ENCODE measurements at places on chromosomes 2 and 18.
A peak's percentile ranks its signal among the peaks of the same experiment; 100 is the strongest.

GRCh38 chr2:200170221-200170620, 136.3 kb upstream of the SPATS2L start:
- no peak for DNase-seq

DNA sequence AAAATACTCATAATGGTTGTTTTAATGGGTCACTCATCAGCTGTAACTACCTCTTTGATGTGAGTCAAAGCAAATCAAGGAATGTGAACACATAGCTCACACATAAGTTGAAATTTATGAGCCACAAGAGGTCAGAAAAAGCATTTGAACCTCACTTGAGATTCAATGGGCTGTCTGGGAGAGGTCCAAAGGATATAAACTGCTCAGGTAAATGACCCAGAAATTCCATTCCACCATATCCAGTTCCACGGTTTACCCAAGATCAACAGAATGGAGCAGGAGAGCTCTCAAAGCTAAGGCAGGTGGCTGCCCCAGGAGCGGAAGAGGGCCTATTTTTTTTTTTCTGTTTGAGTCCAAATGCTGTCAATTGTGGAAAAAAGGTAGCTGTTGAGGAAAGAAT, 464.1 kb downstream of the TNS1 start:
- no peak for DNase-seq

DNA sequence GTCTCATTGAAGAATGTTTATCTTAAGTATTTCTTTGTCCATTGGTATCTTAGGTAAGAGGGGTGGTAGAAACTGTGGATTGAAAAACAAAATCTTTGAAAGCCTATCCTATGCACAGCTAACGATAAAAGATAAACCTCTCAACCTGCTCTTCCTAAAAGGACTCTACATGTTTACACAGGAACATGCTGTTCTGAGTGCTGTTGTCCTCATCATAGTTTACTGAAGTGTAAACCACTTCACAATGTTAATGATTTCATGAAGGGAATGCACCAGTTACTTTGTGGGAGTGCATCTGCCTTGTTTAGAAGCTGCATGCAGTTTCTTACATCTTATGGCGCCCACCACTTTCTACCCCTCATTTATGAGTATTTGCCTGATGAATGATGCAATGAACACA, 1.2 kb downstream of the ACMSD start:
- no peak for DNase-seq

GRCh38 chr18:63603772-63604171, 16.6 kb downstream of the SERPINB13 start:
- peak; percentile 7 for DNase-seq

DNA sequence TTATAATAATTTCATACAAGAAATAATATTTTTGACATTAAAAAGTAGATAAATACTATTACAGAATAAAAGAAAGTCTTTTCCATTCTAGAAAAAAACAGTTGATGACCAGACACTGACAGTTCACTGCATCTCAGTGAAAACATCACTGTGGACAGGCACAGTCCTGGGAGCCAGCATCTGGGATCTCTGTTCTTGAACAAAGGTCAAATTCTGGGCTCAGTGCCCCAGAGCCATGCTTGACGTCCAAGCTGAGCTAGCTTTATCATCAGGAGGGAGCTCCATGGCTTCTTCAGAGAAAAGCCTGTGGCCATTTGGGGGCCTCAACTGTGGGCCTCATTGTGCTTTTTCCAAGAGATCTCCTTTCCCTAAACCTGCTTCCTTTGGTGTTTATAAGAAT, 86.1 kb upstream of the SRD5A2 start:
- no peak for DNase-seq

- peak; percentile 14 for DNase-seq
Observed at GRCh38 chr2:100819370-100820272, at the start of gene NPAS2. Gene NPAS2 (plus strand): TSS chr2:100820139. CDS start chr2:100904755, 84,616 bp downstream.

DNA sequence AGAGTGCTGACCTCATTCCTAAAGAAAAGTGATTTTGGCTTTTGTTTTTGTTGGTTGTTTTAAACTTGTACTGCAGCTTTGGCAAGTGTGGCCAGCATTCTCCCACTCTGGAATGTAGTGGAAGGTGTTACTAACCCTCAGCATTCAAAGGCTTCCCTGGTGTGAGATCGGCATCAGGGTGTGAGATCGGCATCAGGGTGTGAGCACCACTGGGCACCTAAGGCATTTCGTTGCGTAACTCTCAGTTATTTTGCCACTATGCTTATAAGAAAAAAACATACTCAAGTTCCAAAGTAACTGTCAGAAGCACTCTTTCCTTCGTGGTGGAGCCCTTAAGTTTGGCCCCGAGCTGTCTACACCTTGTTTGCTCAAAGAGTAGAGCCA, 1.7 kb downstream of the CYBRD1 start:
- no peak for DNase-seq

GRCh38 chr2:25905126-25905525, 26.8 kb upstream of the ASXL2 start:
- no peak for DNase-seq

DNA sequence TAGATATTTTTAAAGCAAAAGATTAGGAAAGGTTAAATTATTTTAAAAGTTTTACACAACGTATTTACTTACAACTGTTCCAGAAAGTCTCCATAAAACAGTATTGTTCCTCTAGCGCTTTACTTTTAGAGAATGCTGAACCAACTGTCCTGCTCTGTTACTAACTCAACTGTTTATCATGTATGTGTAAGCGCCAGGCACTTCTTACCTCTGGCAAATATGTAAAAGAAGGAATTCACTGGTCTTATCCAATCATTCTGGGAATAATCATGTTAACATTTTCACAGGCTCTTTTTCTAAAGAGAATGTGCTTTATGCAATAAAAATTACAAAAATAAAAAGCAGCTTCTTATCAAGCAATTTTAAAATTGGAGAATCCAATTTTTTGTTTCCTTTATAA, 68.0 kb downstream of the COBLL1 start:
- no peak for DNase-seq

DNA sequence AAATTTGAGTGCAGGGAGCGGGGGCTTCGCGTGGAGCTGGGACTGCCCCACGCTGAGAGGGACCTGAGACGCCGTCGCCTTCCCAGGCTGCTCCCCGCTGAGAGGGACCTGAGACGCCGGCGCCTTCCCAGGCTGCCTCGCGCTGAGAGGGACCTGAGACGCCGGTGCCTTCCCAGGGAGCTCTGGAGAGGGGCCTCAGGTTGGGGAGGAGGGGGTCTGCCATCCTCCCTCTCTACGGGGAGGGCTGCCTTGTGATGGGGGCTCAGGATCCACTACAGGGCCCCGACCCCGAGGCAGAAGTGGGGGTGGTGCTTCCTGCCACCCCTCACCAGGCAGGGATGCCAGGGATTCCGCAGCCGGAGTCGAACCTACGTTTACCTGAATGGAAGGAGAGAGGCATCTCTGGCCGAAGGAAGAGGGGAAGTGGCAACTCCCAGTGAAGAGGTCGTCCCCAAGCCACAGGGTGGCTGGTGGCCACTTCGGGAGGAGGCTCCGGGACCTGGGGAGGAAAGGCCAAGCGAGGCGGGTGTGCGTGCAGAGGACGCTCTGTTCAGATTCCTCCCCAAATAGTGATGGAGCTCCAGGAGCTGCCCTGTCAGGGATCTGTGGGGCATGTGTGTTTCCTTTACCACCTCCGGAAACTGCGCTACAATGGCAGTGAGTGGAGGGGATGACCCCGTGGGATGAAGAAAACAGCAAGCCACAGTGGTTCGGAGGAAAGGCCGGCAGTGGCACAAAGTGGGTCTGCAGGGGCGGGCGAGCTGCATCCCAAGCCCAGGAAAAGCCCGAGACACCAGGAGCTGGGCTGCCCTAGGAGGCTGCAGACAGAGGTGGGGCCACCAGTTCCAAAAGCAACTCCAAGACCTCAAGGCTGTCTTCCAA, 108.2 kb upstream of the CTDP1 start:
- DNase-seq = no peak

GRCh38 chr2:118643294-118643693, 204.2 kb downstream of the EN1 start:
- no peak for DNase-seq

DNA sequence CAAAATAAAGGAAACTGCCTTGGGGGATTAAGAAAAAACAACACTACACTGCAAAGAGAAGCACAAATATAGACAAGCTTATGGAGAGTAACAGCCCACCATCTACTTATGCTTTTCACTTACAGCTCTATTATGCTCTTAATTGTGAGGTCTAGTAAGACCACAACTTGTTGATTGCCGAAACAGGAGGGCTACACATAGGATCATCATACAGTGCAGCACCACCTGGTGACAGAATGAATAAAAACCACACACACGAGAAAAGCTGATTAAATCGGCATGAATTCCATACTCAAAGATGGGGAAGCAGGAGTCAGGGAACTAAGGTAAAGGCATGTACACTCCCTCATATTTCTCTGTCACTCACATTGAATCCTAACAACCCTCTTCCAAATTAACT, 259.2 kb downstream of the IKZF2 start:
- DNase-seq = no peak

GRCh38 chr2:127025359-127026166, 81.4 kb downstream of the BIN1 start:
- DNase-seq = peak; percentile 88

DNA sequence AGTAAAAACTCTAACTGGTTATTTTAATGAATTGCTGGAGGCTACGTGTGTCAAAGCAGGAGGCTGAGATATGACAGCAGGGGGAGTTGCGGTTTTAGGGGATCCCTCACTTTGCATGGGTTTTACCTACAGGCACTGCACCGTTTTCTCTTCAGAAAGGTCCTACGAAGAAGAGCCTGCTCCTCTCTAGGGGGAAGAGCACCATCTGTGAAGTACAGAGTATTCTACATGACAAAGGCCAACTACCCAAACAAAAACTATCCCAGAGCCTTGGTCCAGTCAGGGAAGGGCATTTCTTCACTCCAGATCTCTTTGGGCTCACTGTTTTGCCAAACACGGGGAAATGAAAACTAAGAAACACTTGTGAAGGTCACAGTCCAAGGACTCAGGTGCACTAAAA, 696.7 kb upstream of the SOX11 start:
- no peak for DNase-seq

GRCh38 chr18:75456199-75456631, 28.7 kb upstream of the SMIM21 start:
- DNase-seq = no peak
